ENCODE measurements at places on chromosomes 2 and 18.

- no peak for DNase-seq
Measured at GRCh38 chr2:160726046-160726445, 232.4 kb upstream of the RBMS1 start.

DNA sequence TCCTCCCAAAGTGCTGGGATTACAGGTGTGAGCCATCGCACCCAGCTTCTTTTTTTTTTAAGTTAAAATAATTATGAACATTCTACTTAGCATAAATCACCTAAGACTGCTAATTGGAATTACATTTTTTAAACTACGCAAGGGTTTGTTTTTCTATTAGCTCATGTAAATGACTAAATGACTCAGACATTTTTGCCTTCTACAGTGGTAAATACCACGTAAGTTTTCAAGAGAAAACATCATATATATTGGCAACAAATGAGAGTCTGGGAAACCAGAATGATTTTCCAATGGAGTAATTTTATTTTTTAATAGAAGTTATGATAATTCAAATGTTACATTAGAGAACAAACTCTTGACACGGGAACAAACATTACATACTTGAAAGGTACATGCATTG, 259.0 kb downstream of the ZNF385B start:
- no peak for DNase-seq

GRCh38 chr2:41149054-41149453, 697.2 kb upstream of the SLC8A1 start:
- DNase-seq, result no peak

DNA sequence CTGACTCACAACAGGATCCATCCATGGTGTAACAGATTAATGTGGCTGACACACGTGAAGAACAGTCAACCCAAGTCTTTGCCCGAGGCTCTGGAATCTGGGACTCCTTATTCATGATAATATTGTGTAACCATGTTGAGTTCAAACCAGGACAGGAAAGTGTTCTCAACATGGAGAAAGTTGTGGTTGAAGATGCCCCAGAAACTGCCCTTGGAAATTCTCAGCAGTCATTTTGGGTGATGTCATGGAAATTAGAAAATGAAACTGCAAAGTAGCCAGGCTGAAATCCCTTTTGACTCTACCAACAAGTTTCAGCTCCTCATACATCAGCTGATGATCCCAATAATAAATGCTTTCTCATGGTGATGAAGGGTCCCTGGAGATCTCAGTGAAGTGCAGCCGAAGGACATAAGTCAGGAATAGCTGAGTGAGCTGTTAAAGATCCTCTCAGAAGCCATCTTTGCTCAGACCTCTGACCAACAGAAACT, 307.7 kb downstream of the TNS1 start:
- no peak for DNase-seq

DNA sequence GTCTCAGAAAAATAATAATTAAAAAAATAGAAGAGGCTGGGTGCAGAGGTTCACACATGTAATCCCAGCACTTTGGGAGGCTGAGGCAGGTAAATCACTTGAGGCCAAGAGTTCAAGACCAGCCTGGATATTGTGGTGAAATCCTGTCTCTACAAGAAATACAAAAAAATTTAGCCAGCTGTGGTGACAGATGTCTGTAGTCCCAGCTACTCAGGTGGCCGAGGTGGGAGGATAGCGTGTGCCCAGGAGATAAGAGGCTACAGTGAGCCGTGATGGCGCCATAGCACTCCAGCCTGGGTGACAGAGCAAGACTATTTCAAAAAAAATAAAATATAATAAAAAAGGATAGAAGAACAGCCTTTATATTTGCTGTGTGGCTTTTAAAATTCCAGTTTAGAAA, 35.9 kb downstream of the SMC6 start:
- no peak for DNase-seq

GRCh38 chr2:106159866-106160785, 34.0 kb downstream of the UXS1 start:
- peak; percentile 70 for DNase-seq

GRCh38 chr2:9774266-9774665, 69.0 kb upstream of the TAF1B start:
- no peak for DNase-seq

DNA sequence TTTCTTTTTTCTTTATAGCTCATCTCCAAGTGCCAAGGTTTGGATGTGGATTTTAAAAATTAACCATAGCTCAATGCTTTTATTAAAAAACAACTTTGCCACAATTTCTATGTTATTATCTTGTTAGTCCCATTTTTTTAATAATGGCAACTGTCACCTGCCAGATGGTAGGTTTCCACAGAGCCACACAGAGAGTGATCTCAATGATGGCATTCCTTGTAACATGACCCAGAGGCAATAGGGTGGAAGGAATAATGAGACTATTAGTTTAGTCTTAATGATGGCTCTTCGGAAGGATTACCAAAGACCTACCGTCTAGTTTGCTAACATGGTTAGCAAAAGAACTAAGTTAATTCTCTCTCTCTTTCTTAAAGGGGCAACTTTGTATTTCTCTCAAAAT, 64.0 kb downstream of the REL start:
- DNase-seq, result no peak

- DNase-seq, result no peak
Measured at GRCh38 chr2:64999754-65000153, 10.6 kb downstream of the SLC1A4 start.

DNA sequence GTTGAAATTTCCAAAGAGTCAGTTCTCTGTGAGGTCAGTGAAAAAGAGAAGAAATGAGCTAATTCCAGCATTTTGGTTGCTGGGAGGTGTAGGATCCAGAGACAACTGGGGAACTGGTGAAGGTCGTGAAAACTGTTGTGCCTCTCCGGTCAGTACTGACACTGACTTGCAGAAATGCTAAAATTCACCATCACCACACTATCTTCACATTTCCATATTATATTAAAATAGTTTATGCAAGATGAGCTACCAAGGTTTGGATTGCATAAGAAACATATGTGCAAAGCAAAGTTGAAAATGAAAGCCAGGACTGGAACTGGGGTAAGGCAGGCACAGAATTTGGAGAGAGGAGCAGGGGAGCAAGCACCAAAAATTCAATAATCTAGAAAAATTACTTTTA, 21.8 kb downstream of the RIT2 start:
- DNase-seq, result no peak

- no peak for DNase-seq
Measured at GRCh38 chr2:237566401-237567235, at the start of gene PRLH. Gene PRLH, plus strand, starts transcription at chr2:237566574. Its CDS starts 0 bp downstream, at chr2:237566574.

- no peak for DNase-seq
Measured at GRCh38 chr18:55665506-55665905, 77.5 kb upstream of the TCF4 start.

DNA sequence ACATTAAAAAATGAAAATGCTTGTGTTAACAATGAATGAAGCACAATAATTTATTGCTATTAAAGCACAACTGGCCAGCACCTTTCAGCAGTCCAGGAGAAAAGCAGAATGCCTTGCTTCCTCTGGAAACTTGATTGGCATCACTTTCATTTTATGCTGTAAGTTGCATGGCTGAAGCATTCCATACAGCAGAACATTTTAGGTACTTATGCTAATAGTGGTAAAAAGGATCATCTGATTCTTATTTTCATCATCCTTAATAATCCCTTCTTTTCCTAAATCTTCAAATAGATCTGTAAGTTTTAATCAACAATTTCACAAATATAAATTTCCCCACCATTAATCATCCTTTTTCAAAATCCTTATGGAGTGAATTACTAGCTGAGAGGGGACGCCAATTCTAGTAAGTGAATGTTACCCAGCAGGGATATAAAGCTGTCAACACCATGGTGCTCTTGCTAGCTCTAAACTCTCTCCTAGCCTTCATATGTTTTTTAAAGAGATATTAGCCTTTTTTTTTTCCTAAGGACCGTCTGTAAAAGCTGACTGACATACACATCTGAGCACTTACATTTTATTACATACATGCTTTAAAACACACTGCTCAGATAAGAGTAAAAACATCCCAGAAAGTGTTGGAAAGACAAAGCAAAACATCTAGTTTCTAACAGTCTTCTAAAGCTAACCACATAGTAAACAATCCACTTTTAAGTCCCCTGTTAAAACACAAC, 5.3 kb downstream of the SATB2 start:
- no peak for DNase-seq

DNA sequence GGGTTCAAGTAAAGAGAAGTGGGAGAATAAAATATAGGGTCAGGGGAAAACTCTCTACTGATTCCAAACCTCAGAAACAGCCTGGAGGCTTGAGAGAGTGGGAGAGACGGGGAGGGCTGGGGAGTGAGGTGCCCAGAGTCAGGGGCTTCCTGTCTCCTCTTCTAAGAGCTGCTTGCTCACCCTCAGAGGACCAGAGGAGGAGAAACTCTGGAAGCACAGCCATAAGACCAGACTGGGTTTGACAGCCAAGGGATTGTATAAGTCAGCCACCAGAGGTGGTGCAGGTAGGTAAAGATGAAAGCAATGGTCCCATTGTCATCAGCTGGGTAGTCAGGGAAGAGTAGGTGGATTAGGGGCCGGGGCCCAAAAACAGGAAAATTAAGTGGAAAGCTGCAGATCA, 259.4 kb downstream of the TNS1 start:
- DNase-seq, result no peak

DNA sequence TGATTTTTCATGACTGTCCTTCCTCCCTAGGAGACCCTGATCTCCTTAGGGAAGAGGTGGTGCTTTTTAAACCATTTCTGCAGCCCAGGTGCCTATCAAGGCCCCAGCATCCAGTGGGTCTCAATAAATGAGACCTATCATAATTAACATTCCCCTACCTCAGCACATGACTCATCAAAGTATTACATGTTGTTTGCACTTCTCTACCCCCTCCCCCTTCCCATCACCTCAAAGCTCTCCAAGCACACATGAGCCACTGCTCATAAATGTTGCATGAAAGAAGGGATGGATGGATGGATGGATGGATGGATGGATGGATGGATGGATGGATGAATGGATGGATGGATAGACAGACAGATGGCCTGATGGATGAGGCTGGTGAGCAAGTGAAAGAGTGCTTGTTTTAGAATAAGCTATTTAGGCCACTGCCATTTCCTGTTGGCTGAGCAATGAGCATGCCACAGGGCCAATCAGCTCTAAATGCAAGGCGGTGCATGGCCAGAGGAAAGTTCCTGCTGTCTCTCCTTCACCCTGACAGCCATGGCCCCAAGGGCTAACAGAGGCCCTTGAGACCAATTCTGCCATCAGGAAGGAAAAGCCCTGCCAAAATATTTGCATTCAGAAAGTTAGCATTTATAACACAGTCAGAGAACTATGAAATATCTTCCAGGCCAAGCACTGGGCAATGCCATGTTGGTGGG, 20.9 kb upstream of the STEAP3 start:
- DNase-seq, result no peak

- DNase-seq, result no peak
Measured at GRCh38 chr18:75464356-75464755, 36.9 kb upstream of the SMIM21 start.

- DNase-seq, result no peak
Measured at GRCh38 chr2:63537306-63537705, 51.0 kb downstream of the WDPCP start.

DNA sequence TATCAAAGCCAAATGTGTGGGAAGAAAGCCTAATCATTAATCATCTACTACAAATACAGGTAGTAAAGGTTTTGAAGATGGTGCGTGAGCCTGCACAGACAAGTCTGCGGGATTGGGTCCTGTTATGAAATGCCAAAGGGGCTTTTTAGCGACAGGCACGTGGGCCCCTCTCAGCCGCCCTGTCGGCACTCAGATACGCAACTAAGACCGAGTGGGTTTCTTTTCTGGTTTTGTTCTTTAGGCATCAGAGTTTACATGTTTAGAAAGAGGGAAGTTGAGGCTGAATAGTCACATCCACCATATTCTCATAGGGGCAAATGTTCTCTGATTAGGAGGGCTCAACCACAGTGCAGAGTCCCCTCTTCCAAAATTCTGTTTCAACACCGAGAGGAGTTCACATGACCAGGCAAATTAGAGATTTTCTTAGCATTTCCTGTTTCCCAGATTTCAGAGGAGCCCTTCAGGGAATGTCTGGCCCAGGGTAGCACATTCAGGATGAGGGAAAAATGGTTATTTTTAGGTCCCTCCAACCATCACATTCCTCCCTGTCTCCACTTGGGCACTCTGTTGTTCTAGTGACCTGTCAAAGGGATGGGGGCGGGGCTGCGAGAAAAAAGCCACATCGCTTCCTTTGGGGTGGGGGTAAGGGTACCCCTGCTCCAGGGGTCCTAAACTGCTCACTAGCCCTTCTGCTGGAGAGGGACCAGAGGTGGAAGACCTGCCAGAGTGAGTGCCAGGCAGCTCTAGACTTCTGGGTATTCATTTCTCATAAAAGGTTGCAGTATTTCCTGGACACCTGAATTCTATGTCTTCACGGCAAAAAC, 159.2 kb downstream of the BCL2 start:
- DNase-seq, result no peak

GRCh38 chr18:50011813-50012435, 183.0 kb downstream of the MYO5B start:
- DNase-seq, result no peak

- DNase-seq, result peak; percentile 98
Measured at GRCh38 chr18:77101410-77102258, 30.9 kb downstream of the MBP start.

DNA sequence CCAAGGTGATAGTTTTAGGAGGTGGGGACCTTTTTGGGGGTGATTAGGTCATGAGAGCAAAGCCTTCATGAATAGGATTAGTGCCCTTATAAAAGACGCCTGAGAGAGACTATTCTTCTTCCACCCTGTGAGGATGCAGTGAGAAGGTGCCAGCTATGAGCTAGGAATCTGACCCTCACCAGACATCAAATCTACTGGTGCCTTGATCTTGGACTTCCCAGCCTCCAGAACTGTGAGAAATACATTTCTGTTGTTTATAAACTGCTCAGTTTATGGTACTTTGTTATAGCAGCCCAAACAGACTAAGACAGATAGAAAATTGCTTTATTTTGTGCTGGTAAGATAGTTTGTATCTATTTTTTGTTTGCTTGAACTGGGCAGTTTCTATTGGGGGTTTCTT, 40.1 kb downstream of the PHLPP1 start:
- no peak for DNase-seq

DNA sequence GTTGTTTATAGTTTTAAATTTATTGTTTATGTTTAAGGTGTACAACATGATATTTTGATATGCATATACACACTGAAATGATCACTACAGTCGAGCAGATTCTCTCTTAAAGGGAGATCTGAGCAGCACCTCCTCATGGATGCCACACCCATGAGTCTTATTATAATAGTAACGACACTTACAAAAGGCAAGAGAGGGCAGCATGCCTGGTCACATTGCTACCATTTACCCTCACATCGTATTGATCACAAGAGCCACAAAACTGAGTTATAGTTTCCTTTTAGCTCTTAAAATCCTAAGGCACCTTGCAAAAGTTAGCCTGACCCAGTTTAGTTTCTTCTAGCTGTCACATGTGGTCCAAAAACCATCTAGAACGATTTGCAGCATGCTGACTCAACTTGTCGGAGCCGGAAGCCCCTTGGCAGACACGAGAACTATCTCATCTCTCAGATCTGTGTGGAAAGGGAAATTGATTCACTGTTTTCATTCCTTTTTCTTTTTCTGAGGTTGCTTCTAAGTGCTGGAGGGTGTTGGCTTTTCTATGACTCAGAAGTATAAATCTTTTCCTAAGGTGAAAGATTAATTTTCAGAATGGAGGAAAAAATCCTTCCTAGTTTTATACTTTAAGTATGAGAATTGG, 85.3 kb downstream of the CDC42EP3 start:
- DNase-seq, result peak; percentile 84

- no peak for DNase-seq
Measured at GRCh38 chr2:123624816-123625215, 400.3 kb upstream of the CNTNAP5 start.
